ENCODE measurements at places on chromosomes 3 and 15.

GRCh38 chr3:127677541-127678314 is 5.0 kb downstream of the ABTB1 start:
- DNase-seq: peak; percentile 64

DNA sequence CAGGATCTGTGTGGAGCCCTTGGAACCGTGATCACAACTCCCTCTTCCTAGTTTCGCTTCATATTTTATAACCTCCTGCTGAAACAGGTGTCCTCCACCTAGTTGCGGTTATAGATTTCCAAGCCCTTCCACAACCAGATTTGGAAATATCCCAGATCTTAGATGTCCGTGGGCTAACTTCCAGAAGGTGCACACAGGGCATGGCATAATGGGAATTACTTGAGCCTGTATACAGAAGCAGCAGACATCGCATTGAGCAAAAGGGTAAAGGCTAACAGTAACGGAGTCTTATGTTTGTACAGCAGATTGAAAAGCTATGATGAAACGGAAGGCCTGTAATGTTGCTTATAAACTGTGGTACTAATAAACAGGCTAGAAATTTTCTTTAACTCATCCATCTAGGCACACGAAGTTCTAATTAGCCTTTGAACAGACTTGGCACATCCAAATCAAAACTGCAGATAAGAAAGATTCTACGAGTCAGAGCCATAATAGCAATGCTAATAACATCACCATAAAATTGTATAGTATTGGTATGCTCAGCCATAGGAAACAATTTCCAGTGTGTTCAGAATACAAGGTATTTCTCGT is 1.2 kb upstream of the USF3 start:
- DNase-seq: no peak

GRCh38 chr3:98623572-98624280 is 30.3 kb upstream of the CPOX start:
- no peak for DNase-seq

DNA sequence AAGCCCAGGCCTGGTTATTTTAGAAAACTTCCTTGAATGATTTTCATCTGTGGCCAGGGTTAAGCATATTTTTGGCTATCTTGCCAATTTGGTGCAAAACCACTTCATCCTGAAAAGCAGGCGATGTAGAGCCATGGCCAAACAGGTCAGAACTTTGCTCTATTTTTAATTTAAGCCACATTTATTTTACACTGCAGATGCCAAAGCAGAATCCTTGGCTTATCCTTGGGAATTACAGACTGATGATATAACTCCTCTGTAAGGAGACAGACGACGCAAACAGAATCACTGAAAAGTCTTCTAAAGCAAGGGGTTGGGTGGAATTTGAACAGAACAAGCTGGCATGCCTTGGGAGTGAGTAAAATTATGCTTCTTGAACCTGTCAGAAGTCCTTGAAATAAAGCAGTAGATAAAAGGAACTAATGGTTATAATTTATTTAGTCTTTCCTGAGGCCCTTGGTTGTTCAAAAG is 121.9 kb downstream of the CHST2 start:
- no peak for DNase-seq

- no peak for DNase-seq
Measured at GRCh38 chr15:70264014-70264582, 166.4 kb upstream of the TLE3 start.

GRCh38 chr3:127233371-127233770 is 40.4 kb downstream of the PRR23E start:
- DNase-seq: no peak

DNA sequence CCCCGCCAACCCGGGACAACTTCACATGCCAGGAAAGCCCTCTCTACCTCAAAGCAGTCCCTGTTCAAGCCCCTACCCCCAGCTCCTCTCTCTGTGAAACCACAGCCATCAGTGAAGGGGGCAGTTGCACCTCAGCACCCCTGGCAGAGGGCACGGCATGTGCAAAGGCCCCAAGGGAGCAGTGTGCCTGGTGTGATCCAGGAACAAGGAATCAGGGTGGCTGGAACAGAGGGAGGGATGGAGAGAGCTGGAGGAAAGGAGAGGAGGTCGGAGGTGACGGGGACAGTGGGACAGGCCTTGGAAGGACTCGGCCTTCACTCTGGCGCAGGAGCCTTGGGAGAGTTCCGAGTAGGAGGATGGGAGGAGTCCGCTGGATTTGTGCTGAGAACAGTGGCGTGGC is 26.5 kb upstream of the IQSEC1 start:
- no peak for DNase-seq

GRCh38 chr15:70327856-70328678 is 230.3 kb upstream of the TLE3 start:
- DNase-seq: no peak

GRCh38 chr15:89497231-89497630 is 848 bp upstream of the RHCG start:
- no peak for DNase-seq

DNA sequence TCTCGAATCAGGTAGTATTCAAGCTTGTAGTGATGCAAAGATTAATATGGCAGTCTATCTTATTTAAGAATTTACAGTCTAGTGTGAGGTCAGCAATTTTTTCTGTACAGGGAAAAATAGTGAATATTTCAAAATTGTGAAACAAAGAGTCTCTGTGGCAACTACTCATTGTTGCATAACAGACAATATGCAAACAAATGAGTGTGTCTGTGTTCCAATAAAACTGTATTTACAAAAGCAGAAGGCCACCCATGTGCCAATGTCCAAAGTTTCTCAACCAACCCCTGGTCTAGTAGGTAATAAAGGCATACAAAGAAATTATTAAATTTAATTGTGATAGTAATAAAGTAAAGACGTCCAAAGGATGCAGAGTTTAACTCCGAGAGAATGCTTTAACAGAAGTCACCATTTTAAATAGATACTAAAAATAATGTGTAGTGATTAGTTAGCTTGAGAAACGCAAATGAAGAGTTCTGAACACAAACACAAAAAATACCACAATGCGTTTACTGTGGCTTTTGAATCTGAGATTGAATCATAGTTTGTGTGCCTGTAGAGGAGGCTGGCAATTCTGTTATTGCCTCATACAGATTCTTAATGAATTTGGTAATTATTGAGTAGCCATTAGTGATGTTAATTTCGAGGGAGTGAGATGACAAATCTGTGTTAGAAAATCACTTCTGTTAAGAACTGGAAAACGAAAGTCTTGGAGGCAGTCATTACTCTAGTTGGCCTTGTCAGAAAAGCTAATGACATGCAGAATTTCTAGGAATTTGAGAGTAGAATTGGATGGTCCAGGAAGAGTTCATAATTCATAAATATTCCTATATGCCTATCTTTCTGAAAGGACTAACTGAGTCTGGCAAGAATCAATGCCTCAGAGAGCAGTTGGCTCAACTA is 48.7 kb downstream of the CADM2 start:
- DNase-seq: no peak

DNA sequence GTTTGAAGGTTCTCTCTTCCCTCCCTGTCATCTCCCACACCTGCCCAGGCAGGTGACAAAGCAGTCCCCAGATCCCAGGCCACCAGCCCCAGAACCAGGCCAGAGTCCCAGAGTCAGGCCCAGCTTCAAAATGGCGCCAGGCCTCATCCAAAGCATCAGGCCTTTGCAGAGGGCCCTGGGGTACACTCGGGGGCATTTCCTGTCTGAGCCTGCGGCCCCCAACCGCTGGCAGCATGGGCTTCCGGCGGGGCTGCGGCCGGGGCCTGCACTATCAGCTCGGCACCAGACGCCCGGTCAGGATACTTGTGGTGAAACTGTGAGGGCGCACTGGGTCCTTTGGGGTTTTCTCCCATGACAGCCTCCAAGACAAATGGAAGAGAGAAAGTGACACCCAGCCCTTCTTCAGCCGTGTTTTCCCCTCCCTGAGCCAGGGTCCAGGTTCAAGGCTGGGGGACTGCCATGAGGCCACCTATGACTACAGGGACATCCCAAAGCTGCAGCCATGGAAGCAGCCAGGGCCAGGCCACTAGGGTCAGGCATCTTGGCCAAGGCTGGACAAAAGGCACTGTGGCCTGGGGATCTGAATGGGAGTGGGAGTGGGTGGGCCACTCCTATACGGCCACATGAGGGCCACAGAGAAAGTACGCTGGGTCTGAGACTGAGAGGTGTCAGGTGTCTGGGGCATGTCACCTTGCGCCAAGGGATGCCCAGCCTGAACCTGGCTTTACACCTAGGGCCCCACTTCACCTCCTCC is 33.9 kb downstream of the RPN1 start:
- DNase-seq: no peak

- no peak for DNase-seq
Measured at GRCh38 chr3:48428572-48429316, 1.1 kb downstream of the PLXNB1 start.
